ENCODE measurements at places on chromosomes 11 and 22.

DNA sequence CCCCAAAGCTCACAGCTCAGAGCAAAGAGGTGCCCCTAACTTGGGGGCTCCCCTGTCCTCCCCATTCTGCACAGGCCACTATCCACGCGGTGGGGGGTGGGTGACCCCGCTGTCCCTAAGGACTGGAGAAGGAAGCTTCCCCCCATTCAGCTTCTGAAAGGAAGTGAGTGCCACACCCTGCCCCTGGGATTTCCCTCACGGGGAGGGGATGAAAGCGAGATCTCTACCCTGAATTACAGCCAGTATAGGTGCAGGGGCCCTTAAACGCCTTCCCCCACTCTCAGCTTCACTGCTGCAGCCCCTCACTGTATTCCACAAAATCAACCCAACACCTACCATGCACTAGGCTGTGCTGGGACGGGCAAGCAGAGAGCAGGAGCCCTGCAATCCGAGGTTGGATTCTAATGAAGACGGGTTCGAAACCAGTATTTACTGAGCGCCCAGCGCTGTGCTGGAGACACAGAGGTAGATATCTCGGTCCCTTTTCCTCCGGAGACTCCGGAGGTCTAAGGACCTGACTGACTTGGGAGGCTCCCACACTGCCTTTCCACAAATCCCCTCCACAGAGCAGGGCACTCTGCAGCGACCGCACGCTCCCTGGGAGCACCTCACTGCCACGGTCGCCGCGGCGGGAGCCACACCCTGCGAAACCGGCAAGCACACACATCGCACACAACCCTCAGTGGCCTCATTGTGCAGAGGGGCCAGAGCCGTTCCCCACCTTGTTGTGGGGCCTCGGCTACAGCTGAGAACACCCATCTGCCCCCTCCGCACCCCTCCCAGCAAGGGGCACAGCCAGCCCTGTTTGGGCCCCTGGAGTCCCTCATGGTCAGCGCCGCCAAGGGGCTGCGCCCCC is 1.8 kb downstream of the AHNAK start:
- DNase-seq = no peak

GRCh38 chr22:41658869-41659268 is 29.8 kb downstream of the SNU13 start:
- DNase-seq = no peak

DNA sequence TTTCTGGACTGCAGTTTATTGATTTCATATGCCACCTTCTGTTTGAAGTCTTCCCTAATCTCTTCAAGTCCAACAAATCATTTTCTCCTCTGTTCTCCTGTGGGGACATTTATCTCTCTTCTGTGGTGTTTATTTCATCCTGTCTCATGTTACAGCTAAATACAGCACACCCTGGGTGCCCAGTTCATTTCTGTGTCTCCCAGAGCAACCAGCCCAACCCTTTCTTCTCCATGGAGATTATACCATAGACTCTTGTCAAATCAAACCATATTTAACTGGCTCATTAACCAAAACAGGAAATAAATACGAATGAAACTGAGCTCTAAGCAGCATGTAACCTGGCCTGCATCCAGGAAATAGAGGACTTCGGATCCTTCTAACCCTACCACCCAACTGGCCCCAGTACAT is at the start of gene MS4A8:
TSS of gene MS4A8 (plus strand) at position 329 of the 408 bp plus-strand sequence. CDS start 1,249 bp downstream, outside the sequence.
- no peak for DNase-seq

- DNase-seq = no peak
Observed at GRCh38 chr22:19579880-19580279, 55.7 kb upstream of the CLDN5 start.

GRCh38 chr11:111851636-111852035 is 19.7 kb downstream of the ALG9 start:
- peak; percentile 35 for DNase-seq

DNA sequence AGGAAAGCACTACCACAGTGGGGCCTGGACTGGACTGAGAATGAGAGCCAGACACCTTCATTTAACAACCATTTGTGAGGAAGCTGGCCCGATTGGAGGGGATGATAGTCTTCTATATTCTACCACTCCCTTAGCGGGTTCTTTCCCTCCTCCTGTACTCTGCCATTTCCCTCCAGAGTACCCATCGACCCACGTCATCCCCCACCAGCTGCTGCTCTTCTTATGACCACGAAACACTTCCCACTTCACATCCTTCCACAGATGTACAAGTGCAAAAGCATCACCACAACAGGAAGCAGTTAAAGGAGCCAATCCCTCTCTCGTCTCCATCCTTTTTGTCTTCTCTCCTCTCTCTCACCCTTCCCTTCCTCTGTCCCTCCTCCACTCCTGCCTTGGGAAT is 18.0 kb upstream of the UBASH3B start:
- no peak for DNase-seq

GRCh38 chr11:94472916-94473799 is 20.5 kb downstream of the MRE11 start:
- DNase-seq = peak; percentile 10

- DNase-seq = peak; percentile 56
Observed at GRCh38 chr11:100630898-100631297, 56.2 kb upstream of the ARHGAP42 start.

DNA sequence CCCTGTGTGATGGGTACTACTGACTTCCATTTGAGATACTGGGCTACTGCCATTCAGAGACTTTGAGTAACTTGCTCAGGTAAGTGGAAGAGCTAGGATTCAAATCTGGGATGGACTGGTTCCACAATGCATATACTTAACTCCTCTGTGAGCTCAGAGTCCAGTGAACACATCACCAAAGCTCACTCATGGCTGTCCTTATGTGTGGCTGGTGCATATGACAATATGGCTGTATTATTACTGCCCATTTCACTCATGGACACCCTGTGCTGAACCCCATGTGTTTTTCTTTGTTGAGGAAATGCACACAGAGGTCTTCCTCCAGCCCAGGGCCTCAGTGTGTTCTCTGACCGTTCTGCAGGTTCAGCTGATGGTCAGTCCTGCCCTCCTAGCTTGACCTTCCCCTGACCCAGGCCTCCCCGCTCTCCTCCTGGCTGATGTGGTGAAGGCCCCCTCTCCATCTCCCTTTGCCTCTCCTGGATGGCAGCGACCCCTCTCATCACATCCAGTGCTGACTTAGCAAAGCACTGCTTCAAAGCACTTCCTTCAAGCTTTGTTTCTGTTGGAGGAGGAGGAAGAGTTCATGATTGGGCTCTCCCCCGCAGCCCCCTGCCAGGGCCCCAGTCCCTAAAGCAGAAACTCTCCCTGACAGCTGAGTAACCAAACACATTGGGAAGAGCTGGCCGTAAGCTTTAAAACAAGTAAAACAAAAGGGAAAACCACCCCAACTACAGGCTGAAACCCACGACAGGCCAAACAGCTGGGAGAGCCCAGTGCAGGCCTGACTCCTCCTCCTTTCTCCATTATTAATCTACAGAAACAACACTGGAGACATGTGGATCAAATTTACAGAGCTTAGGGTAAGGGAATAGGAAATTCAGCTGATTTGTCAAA is 101.2 kb downstream of the NAT10 start:
- no peak for DNase-seq

DNA sequence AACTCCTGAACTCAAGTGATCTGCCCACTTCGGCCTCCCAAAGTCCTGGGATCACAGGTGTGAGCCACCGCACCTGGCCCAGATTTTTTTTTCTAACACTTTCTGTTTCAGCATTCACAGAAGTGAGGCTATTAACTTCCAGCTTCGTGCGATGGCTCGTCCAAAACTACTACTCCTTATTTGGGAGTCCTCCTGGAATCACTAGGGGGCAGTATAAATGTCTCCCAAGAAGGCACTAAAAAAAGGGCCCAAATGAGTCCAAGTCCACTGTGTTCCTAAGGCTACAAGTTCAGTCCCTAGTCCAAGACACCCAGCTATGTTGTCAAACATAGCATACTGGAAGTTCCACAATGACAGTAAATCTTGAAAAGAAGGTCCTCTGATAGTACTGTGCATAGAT is 63.2 kb upstream of the BIRC3 start:
- no peak for DNase-seq

DNA sequence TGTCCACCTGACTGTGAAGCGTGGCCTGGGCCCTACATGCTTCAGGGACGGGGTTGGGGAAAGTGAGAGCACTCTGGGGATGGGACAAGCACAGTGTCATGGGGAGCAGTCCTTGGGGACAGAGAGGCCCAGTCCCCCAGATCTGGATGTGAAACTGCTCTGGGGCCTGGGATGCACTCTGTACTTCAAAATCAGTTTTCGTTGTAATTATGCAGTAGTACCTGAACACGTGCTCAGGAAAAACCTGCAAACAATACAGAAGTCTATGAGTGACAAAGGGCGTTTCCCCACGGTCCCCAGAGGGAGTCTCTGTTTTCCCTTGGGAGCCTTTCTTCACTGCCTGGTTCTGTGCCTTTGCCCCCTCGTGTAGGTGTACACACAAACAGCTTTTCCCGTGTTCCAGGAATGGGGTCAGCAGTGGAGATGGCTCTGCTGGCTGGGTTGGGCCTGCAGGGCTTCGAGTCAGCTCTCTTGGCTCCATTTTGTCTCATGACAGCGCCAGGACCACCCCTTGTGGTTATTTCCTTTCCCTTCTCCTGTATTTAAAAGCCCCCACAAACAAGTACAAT is 5.2 kb upstream of the TNFRSF13C start:
- DNase-seq = no peak

- DNase-seq = no peak
Observed at GRCh38 chr22:39872548-39872947, 21.0 kb downstream of the ENTHD1 start.

DNA sequence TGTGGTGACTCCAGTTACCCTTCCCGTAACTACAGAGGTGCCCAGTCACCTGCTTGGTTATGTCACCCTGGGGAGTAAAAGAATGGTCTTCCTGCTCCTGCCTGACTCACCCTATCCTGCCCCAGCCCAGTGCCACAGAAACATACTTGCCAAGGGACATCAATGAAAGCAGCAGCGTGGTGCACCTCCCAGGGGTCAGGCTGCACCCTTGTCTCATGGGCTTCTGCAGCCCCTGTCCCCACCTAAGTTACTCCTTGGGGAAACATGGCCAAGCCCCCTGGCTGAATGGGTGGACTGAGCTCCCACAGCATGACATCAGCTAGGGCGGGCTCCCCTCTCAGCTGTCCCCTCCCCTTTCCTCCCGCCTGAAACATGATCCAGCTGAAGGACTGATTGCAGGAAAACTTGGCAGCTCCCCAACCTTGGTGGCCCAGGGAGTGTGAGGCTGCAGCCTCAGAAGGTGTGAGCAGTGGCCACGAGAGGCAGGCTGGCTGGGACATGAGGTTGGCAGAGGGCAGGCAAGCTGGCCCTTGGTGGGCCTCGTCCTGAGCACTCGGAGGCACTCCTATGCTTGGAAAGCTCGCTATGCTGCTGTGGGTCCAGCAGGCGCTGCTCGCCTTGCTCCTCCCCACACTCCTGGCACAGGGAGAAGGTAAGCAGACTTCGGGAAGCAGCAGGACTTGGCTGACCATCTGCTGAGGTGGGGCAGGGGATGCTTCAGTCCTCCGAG is at the start of gene HTR3A:
TSS of gene HTR3A (plus strand) at position 368 of the 730 bp plus-strand sequence. CDS start at position 586, 218 bp downstream.
- no peak for DNase-seq

DNA sequence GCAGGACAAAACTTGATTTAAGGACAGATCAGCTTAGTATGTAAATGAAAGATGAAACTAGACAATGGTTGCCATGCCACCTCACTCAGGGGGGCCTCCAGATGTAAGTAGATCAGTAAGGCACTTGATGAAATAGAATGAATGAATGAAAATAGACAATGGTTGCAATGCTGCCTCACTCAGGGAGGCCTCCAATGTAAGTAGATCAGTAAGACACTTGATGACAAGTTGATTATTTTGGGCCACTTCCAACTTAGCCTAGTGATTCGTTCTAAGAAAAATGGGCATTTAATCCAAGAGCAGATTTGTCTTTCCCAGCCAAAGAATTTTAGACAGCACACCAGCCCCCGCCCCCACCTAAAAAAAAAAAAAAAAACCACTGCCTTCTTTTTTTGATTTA is 19.2 kb upstream of the SLC5A12 start:
- no peak for DNase-seq

DNA sequence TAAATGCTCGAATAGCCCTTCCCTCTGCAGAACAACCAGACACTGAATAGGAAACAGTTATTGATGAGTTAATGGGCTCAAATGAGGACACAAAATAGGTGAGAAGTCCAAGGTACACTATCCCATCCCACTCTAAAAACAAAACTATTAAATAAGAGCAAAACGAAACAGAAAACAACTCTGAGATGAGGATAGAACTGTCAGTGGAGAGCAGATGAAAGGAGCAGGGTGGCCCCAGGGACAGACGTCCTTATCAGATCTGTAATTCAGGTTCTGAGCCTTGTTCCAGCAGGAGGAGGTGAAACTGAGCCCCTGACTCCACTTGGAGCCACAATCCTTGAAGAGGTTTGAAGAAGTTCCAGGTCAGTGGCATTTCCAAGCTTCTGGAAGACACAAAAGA is 8.5 kb upstream of the SNX19 start:
- no peak for DNase-seq

DNA sequence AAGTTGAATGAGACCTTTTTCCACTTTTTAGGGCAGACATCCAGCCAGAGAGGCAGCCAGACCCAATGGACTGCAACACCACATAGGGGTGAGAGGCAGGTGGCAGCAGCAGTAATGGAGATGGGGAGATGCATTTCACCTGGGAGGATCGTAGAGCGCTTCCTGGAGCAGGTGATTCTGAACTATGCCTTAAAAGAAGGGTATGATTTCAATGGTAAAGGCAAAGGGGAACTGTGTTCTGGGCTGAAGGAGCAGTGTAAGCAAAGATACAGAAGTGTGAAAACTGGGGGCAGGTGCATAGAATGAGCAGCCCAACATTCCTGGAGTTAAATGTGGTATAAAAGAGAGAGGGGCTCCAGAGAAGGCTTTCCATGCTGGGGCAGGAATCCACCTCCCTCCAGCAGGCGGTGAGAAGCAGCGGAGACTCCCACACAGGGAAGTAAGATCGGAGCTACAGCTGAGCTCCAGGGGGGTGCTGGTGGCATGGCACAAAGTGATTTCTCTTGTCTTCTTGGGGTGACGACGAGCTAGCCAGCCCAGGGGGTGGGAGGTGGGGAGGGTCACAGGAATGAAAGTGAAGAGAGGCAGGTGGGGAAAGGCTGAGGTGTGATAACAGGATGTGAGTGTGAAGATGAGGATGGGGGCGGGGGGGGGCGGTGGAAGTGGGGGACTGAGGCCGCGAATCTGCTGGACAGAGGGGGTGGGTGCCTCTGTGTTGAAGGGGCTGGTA is 4.3 kb upstream of the SERHL2 start:
- no peak for DNase-seq

GRCh38 chr11:79087238-79087960 is 353.4 kb downstream of the TENM4 start:
- DNase-seq = peak; percentile 62

GRCh38 chr11:5865826-5866225 is 8.3 kb upstream of the OR52E8 start:
- DNase-seq = no peak

DNA sequence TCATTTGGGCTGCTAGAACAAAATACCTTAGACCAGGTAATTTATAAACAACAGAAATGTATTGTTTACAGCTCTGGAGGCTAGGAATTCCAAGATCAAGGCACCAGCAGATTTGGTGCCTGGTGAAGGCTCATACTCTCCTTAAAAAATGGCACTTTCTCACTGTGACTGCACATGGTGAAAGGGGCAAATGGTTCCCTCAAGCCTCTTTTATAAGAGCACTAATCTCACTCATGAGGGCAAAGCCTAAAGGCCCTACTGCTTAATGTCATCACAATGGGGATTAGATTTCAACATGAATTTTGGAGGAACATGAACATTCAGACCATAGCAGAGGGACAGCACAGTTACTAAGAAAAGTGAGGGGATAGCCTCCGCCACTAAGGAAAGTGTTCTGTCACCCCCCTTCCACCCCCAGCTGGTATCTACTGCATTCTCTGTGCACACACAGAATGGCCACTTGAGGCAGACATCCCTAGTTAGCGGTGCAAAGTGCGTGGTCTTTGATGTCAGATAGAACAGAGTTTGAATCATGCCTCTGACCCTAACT is 47.2 kb upstream of the CEP295 start:
- no peak for DNase-seq

- no peak for DNase-seq
Observed at GRCh38 chr11:20161923-20162744, 1.9 kb upstream of the DBX1 start.
